ENCODE measurements at places on chromosomes 5 and 9. TPM values are rescaled to one million over a fixed set of nuclear protein-coding genes. Genes with fewer than 3 reads are reported as not detected.

- DNase-seq: no peak
- H3K36me3 ChIP-seq: no peaks in the 10 kb centered on the region
- peaks cover 26% of the 10 kb centered on the region for H3K4me1 ChIP-seq
- H3K27ac ChIP-seq: no peak overlapping the region
- H3K4me3 ChIP-seq: no peak overlapping the region
- no peaks in the 10 kb centered on the region for H3K27me3 ChIP-seq
Measured at GRCh38 chr9:124710766-124711165, 60.3 kb downstream of the NR6A1 start.

Gene KIF20A
- 55.5 TPM for total RNA-seq

Gene TMC1
- not detected for total RNA-seq

Gene C5orf52
- not detected for total RNA-seq

Gene TAF11L10
- total RNA-seq: not detected
